A673 (cell line): ENCODE measurements at places on chromosomes 1 and 21. TPM values are rescaled to one million over a fixed set of nuclear protein-coding genes. Genes with fewer than 3 reads are reported as not detected.
A peak's percentile ranks its signal among the peaks of the same experiment; 100 is the strongest.

- no peaks in the 10 kb centered on the region for H3K36me3 ChIP-seq
- no peak overlapping the region for H3K27ac ChIP-seq
- DNase-seq, result peak; percentile 21
These were observed 33.2 kb upstream of the EPHA8 start for GRCh38 chr1:22529901-22530621.

The PARP1 gene
- 263 TPM in 2 replicates for total RNA-seq

- H3K27ac ChIP-seq, result no peak overlapping the region
- H3K4me3 ChIP-seq, result no peak overlapping the region
- no peaks in the 10 kb centered on the region for H3K36me3 ChIP-seq
- peaks cover 34% of the 10 kb centered on the region for H3K4me1 ChIP-seq
- no peak for DNase-seq
These were observed 20.6 kb downstream of the SPOCD1 start for GRCh38 chr1:31795096-31795675.

The TRAF5 gene
- 7.1 and 8.7 TPM in 2 replicates for total RNA-seq

DNA sequence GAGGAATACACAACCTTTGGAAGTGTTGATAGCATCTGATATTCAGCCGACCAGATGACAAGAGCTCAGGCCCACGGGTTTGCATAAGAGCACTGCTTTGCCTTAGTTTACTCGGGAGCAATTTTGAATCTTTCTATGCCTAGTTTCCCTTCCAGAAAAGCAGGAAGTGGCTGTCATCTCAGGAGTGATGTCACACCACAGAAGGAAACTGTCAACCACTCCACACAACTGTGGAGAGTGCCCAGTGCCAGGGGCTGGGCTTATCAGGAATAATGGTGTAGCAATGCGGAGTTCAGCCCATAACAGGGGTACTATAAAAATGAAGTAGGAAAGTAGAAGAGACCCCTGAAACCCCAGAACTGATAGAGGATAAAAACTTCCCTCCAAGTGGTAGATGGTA lies 28.4 kb downstream of the NTPCR start:
- H3K4me1 ChIP-seq, result peaks cover 7% of the 10 kb centered on the region
- H3K4me3 ChIP-seq, result no peak overlapping the region
- no peak for DNase-seq
- H3K27me3 ChIP-seq, result no peaks in the 10 kb centered on the region

GRCh38 chr1:153617663-153618062 lies 1.5 kb upstream of the S100A14 start:
- H3K36me3 ChIP-seq, result no peaks in the 10 kb centered on the region

- no peak overlapping the region for H3K4me3 ChIP-seq
- DNase-seq, result no peak
- H3K27me3 ChIP-seq, result no peaks in the 10 kb centered on the region
- no peaks in the 10 kb centered on the region for H3K4me1 ChIP-seq
- H3K27ac ChIP-seq, result no peak overlapping the region
- H3K36me3 ChIP-seq, result no peaks in the 10 kb centered on the region
These were observed 79.1 kb downstream of the RGS21 start for GRCh38 chr1:192395895-192396294.

The ACOT11 gene
- 5.5 and 5.6 TPM in 2 replicates for total RNA-seq

GRCh38 chr1:159791461-159791860 lies 10.7 kb downstream of the DUSP23 start:
- H3K4me3 ChIP-seq, result no peak overlapping the region
- H3K36me3 ChIP-seq, result no peaks in the 10 kb centered on the region
- no peak overlapping the region for H3K27ac ChIP-seq
- peaks cover 2% of the 10 kb centered on the region for H3K4me1 ChIP-seq
- H3K27me3 ChIP-seq, result peaks cover 5% of the 10 kb centered on the region

The GOLT1A gene
- not detected in 2 replicates for total RNA-seq

DNA sequence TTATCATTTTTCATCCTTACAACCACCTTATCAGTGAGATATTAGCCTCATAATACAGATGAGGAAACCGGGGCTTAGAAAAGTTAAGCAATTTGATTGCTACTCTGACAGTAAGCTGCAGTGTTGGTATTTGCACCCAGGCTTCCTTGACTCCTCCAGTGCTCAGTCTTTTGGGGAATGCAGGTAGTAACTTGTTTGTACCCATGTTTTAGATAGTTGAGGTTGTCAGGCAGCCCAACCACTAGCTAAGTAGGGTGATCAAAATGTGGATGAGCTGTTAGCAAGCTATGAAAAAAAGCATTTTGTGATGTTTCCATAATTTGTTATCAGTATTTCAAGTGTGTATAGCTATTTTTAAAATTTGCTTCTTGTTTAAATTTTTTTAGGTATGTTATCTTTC lies 80.8 kb downstream of the SASS6 start:
- H3K27ac ChIP-seq, result no peak overlapping the region
- no peaks in the 10 kb centered on the region for H3K27me3 ChIP-seq
- H3K36me3 ChIP-seq, result peaks cover 2% of the 10 kb centered on the region
- no peak for DNase-seq
- H3K4me3 ChIP-seq, result no peak overlapping the region
- H3K4me1 ChIP-seq, result peaks cover 37% of the 10 kb centered on the region

GRCh38 chr21:41158026-41158425 lies 9.9 kb upstream of the BACE2 start:
- DNase-seq, result no peak
- no peak overlapping the region for H3K27ac ChIP-seq
- H3K36me3 ChIP-seq, result no peaks in the 10 kb centered on the region
- no peak overlapping the region for H3K4me3 ChIP-seq
- H3K4me1 ChIP-seq, result no peaks in the 10 kb centered on the region
- H3K27me3 ChIP-seq, result no peaks in the 10 kb centered on the region

DNA sequence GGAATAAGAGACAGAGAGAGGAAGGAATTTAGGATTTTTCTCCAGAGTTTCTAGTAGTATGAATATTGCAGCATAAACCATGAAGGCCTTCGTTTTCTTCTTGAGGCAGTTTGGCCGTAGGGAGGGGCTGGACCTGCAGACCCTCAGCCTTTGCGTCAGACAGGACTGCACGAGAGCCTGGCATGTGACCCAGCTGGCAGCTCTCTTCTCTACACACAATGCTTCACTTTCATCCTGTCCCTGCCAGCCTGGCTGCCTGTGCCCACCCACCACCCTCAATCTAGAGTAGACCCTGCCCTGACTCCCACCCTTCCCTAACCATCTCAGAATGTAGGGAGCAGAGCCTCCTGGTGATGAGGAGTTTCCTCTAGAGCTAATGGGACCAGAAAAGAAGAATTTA lies 1.6 kb downstream of the CA14 start:
- peaks cover 47% of the 10 kb centered on the region for H3K4me1 ChIP-seq
- H3K4me3 ChIP-seq, result no peak overlapping the region
- no peak overlapping the region for H3K27ac ChIP-seq
- no peaks in the 10 kb centered on the region for H3K27me3 ChIP-seq

DNA sequence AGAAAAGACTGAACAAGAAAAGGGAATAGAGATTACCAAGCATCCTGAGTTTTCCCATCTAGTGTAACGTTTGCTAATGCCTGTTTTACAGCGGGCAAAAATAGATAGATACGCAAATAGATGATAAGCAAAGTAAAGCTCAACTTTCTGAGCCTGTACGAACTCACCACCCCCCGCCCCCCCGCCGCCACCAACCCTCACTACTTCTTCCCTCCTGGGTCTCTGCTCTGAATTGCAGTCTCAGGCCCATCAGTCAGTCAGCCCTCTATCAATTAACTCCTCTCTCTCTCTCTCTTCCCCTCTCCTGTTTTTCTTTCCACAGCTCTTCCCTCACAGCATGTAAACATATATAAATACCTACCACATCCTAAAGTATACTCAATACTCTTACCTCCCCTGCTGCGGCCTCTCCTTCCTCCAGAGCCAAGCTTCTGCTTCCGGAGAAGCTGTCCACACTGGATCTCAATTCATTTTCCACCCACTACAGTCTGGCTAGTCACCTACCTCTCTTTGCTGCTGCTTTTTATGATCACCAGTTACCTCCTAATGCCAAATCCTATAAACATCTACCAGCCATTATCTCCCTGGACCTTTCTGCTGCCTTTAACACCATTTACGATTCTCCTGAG lies 64.6 kb downstream of the CAPN2 start:
- no peaks in the 10 kb centered on the region for H3K27me3 ChIP-seq
- H3K27ac ChIP-seq, result no peak overlapping the region
- no peaks in the 10 kb centered on the region for H3K4me1 ChIP-seq
- H3K4me3 ChIP-seq, result no peak overlapping the region

DNA sequence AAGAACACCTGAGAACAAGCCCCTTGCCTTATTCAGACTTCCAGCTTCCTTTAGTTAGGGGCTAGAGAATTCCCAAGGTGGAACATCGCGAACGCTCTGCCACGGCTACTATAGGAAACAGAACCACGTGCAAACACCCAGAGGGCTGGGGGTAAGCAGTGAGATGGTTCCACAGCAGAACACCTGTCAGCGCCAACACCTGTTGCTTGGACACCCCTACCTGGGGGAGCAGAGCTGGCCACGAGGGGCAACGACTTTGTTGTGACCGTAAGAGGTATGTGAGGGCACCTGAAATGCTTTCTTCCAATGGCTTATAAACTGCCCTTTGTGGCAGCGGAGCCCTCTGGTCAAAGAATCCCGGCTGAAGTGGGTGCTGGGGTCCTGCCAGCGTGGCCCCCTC lies 50.7 kb downstream of the MRPL37 start:
- no peaks in the 10 kb centered on the region for H3K36me3 ChIP-seq
- DNase-seq, result no peak
- H3K4me3 ChIP-seq, result no peak overlapping the region
- H3K27me3 ChIP-seq, result no peaks in the 10 kb centered on the region

- H3K27ac ChIP-seq, result no peak overlapping the region
- H3K4me1 ChIP-seq, result no peaks in the 10 kb centered on the region
- DNase-seq, result no peak
- H3K27me3 ChIP-seq, result no peaks in the 10 kb centered on the region
- no peak overlapping the region for H3K4me3 ChIP-seq
These were observed 73.4 kb upstream of the ZNF678 start for GRCh38 chr1:227490001-227490400.

GRCh38 chr1:203380420-203381150 lies 29.7 kb upstream of the FMOD start:
- no peak overlapping the region for H3K4me3 ChIP-seq
- H3K4me1 ChIP-seq, result no peaks in the 10 kb centered on the region
- DNase-seq, result no peak
- H3K36me3 ChIP-seq, result no peaks in the 10 kb centered on the region

DNA sequence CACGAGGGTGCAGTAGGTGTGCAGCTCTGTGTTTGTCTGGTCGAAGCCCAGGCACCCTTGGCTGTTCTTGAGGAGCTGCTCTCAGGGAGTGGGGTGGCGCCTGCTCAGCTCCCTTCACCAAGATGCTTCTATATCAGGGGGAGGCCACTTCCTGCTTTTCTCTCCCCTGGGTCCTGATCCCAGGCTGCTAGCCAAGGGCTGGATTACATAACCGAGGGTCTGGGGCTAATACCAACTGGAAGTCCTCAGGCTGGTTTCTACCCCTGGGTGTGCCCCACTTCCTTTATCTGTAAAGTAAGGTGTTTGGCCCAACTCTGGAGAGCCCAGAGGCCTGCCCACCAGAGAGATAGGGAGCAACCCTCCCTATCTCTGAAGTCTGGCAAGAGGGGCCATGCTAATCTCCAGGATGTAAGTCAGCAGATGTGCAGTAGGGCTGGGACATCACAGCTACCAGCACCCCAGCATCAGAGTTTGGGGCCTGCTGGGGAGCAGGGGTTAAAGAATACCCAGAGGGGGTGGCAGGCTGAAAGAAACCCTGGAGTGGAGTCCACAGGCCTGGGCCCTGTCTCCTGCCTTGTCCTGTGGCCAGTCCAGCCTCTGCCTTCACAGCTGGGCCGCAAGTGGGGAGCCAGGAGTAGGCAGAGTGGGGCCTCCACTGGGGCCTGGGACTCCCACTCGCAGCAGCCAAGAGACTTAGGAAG lies 2.1 kb downstream of the SELENBP1 start:
- H3K4me3 ChIP-seq, result no peak overlapping the region
- peak overlapping the region; percentile 22 for H3K27ac ChIP-seq
- no peaks in the 10 kb centered on the region for H3K27me3 ChIP-seq
- no peaks in the 10 kb centered on the region for H3K36me3 ChIP-seq

The SIK1 gene
- total RNA-seq, result 0.98 and 4.2 TPM in 2 replicates

The CNTN2 gene
- total RNA-seq, result not detected in 2 replicates

The TNNT2 gene
- total RNA-seq, result 0.90 and 2.3 TPM in 2 replicates
